ENCODE measurements at places on chromosomes 16 and 17.

DNA sequence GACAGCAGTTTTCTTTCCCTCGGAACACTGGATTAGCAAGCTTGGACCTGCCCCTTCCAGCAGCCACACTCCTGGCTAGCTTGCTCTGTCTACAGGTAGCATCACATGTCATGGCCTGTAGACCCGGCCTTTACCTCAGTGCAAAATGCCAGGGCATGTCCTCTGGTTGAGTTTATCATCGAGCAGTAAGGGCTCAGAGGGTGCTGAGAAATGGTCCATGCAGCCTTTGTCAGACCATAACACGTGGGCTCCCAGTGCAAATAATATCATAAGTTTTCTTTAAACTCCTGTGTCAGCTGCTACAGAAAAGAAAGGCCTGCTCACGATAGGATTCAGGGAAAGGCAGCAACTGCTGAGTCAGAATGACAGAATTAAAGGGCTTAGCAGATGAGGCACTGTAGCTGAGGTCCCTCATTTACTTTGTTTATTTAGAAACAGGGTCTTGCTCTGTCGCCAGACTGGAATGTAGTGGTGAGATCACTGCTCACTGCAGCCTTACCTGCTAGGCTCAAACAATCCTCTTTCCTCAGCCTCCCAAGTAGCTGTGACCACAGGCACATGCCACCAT lies 8.0 kb upstream of the GNA13 start:
- DNase-seq: peak; percentile 34

GRCh38 chr17:77068915-77069314 lies 71.9 kb upstream of the SEC14L1 start:
- DNase-seq: no peak

- DNase-seq: no peak
Observed at GRCh38 chr17:55478971-55479370, 32.3 kb downstream of the SMIM36 start.

GRCh38 chr17:77027271-77027889 lies 113.4 kb upstream of the SEC14L1 start:
- no peak for DNase-seq

DNA sequence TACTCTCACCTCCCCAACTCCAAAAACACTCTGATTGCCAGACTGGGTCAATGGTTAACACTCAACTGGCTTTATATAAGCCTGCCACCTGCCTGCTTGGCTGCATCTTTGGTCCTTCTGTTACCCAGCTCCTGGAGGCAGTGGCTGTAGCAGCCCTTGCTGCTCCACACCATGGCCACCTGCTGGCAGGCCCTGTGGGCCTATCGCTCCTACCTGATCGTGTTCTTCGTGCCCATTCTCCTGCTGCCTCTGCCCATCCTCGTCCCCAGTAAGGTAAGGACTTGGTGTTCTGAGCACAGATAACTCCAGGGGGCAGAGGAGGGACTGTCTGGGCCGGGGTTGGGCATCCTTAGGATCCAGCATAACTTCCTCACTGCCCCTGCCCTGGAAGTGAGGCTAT lies at the start of gene SLC13A2:
SLC13A2 (plus strand) TSS at position 103 of the 400 bp plus-strand sequence; CDS start at position 172, 69 bp downstream.
- no peak for DNase-seq

DNA sequence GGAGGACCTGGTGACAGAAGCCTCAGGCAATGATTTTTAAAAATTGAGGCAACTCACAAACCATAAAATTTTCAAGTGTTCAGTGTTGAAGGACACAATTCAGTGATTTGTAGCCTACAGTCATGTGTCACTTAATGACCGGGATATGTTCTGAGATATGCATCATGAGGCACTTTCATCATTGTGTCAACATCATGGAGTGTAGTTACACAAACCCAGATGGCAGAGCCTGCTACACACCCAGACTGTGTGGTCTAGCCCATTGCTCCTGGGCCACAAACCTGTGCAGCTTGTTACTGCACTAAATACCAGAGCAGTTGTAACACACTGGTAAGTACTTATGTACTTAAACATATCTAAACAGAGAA lies 1.6 kb downstream of the PRSS41 start:
- DNase-seq: no peak

- DNase-seq: no peak
Observed at GRCh38 chr17:77933777-77934398, 24.6 kb upstream of the TNRC6C start.

DNA sequence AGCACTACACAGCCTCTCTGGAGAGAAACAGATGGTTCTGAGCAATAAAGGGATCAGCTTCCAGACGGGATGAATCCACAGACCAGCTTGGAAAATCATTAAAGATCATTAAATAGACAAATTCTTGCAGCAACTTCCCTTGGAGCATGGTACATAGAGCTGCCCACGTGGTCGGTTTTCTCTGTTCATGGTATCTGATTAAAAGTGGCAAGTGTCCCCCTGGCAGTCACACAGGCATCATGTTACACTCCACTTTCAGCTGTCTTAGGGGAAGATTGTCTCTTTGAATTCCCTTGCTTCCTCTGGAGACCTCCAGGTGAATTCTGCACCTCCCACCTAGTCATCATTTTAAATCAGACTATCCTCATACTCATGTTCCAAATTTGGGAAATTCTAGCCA lies 92.2 kb upstream of the CACNG3 start:
- no peak for DNase-seq

- peak; percentile 43 for DNase-seq
Observed at GRCh38 chr17:81295676-81296381, 722 bp upstream of the SLC38A10 start.

DNA sequence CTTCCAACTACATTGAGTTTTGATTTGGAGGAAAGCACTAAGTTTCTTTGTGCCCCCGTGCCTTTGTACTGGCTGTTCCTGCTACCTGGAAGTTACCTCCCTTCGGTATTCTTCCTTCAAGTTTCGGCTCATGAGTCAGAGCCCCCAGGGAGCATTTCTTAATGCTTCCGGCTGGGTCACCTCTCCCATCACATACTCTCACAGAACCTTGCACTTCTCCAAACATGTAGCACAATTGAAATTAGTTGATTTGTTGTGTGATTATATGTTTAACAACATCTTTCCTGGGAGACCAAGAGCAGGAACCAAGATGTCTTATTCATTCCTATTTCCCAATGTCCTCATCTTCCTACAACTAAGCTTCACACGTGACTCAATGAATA lies 158.6 kb upstream of the CDH5 start:
- no peak for DNase-seq

GRCh38 chr17:57195785-57196460 lies 60.4 kb upstream of the MSI2 start:
- DNase-seq: no peak

- no peak for DNase-seq
Observed at GRCh38 chr16:62642677-62643076, 606.4 kb upstream of the CDH8 start.

DNA sequence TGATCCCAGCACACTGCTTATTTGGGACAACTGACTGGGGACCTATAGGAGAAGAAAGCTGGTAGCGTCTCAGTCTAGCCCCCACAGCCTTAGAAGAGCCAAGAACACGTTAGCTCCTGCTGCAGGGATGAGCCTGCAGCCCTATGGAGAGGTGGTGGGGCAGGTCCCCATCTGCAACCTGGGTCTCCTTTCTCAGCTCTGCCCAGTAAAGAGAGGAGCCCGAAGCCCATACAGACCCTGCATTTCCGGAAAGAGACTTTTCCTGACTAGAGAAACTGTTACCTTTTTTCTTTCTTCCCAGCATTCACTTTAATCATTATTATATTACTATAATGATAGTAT lies 788 bp downstream of the METTL22 start:
- DNase-seq: no peak

GRCh38 chr16:85437166-85438052 lies 175.7 kb upstream of the GSE1 start:
- peak; percentile 35 for DNase-seq

- peak; percentile 75 for DNase-seq
Observed at GRCh38 chr16:22188595-22189442, 17.3 kb upstream of the EEF2K start.

- DNase-seq: no peak
Observed at GRCh38 chr17:72223866-72224291, 103.1 kb downstream of the SOX9 start.

DNA sequence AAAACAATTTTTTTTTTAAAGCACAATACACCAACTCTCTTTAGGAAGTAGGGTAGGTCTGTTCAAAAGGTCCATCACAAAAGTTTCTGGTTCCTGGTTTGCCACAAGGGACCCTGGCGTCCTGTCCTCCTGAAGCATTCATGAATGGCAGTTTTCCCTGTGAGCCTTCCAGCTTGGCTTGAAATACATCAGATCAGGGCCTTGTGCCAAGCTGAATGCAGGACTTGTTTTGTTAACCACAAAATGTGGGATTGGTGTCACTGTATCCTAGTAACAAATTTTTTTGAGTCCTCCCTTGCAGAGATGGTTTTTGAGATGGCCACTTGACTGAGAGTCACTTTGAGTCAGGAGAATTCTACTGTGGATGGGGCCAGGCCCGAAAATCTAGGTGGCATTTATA lies 3.9 kb downstream of the GNAO1 start:
- no peak for DNase-seq

- DNase-seq: peak; percentile 98
Observed at GRCh38 chr17:38900978-38901656, 24.3 kb upstream of the LASP1NB start.

- peak; percentile 46 for DNase-seq
Observed at GRCh38 chr17:21066394-21066793, 23.6 kb upstream of the USP22 start.

DNA sequence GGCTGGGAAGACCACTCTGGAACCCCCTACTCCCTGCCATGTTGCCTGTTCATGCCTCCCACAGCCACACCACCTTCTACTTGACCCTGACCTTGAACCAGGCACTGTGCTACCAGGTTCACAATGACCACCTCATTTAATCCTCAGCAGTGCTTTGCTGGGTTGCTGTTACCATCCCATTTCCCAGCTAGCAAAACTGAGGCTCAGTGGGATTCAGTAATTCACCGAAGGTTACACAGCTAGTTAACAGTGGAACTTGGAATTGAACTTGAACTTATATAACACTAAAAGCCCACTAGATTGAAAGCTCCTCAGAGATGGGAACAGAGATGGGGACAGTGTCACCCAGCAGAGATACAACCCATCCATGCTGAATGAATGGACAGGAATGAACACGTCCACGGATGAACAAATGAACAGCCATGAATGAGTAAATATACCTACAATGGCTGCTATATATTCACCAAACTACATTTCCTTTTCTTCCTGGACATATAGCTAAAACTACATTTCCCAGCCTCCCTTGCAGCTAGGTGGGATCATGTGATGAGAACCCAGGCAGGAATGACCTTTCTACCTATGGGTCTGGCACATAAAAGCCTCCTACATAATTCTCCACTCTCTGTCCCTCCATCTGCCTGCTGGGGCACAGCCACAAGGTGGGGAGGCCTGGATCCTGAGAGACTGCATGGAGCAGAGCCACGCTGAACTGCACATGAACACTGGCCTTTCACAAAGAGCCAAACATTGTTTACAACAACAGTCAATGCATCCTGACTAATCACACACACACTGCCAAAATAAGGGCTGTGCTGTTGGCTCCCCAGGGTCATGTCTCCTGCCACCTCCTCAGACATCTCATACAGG lies 94.8 kb downstream of the RMI2 start:
- no peak for DNase-seq

GRCh38 chr16:79501446-79501845 lies 99.1 kb downstream of the MAF start:
- no peak for DNase-seq

DNA sequence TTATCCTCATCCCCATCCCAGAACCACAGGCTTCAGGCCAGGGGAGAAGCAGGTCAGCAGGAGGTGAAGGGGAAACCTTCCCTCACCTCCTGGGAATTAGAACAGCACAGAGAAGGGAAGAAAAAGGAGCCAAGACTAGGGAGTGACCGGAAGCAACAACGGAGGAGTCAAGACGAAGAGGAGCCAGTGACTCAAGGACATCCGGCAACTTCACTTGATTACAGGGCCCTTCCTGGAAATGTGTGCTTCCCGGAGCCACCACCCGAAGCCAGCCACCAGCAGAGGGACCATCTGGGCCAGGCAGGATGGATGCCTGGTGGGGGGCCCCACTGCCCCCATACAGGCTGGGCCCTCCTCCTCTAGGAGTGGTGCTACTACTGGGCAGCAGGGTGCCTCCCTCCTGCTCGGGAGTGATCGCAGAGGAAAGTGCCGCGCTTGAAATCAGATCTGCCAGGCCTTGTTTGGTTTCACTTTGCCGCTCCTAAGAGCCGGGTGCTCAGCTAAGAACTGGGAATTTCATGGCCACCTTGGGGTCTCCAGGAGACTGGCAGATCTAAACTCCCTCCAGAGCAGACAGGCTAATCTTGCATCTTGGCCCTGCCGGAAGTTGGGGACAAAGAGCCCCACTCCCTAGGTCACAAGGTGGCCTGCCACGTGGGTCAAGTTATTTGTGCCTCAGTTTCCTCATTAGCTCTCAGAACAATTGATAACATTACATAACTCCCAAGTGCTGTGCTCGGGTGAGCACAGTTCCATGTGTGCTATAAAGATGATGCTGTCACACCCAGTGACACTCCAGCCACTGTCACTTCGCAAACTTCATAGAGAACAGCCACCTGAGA lies 6.6 kb downstream of the CDC42EP4 start:
- DNase-seq: peak; percentile 75

- DNase-seq: no peak
Observed at GRCh38 chr16:87295259-87295658, 21.9 kb downstream of the C16orf95 start.

GRCh38 chr17:52790359-52790955 lies 631.9 kb upstream of the CA10 start:
- no peak for DNase-seq

GRCh38 chr17:55521186-55521585 lies 9.9 kb upstream of the SMIM36 start:
- no peak for DNase-seq

DNA sequence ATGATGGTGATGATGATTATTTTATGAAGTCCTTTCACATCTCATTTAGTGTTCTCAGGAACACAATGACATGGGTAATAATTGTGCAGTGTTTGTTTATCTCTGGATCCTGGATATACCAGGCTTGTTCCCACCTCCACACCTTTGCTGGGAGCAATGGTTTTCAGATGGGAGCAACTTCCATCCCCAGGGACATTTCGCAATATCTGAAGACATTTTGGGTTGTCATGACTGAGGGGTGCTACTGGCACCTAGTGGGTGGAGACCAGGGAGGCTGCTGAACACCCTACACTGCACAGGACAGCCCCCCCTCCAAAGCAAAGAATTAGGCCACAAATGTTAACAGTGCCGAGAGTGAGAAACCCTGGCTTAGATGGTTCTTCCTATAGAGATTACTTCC lies 13.5 kb upstream of the SALL1 start:
- no peak for DNase-seq

DNA sequence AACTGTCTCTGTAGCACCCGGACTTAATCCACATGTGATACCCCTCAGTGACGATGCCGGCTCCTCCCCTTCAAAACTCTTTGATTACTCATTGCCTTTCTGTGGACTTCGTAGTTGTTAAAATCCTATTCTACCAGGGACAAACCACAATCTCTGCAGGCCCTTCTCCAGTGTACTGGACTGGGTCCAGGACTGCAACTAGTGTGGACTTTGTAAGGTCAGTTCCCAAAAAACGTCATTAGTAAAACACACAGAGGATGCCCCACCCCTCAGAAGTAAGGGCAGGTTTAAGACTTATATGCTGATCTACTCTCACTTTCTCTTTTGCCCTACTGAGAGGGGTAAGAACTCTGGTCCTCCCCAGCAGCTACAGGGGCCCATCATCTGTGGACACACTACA lies 10.5 kb upstream of the NUDT7 start:
- peak; percentile 25 for DNase-seq

Data from AG08395 (cell line).